ENCODE measurements at places on chromosomes 2 and 18.

DNA sequence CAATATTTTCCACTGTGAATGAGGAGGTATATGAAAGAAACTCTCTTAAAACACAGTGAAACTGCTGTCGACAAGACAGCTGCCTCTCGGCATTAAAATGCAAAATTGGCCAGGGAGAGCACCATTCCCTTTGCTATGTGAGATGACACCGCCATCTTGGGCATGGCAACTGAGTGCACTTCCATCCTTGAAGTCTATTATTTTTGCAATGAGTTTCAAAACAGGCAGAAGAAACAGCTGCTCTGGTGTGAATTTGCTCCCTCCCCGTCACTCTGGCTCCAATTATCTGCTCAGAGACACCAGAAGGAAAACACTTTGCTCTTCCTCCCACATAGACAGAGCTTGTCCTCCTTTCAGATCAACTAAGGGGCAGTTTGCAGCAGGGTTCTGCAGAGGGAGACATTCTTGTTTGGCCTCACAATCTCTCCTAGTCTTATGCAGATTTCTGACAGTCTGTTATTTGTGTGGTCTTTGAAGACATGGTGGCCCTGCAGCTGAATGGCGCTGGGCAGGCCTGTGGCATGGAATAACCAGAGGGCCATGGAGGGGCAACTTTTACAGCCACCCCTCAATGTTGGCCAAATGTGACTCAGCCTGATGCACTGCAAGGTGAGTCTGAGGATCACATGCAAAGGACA, 48.6 kb upstream of the SEC11C start:
- no peak for DNase-seq

DNA sequence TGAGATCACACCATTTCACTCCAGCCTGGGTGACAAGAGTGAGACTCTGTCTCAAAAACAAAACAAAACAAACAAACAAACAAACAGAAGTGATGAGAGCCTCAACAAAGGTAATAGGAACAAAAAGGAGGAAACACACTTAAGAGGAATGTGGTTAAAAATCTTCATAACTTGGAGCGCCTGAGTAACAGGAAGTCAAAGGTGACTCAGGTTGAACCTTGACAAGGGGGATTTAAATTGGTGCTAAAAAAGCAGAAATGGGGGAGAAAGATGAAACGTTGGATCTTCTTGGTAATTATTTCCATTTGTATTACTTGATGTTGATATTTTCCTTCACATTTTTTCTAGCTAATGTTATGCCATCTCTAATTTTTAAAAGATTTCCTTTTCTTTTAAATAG, 318.5 kb upstream of the TCF4 start:
- no peak for DNase-seq

DNA sequence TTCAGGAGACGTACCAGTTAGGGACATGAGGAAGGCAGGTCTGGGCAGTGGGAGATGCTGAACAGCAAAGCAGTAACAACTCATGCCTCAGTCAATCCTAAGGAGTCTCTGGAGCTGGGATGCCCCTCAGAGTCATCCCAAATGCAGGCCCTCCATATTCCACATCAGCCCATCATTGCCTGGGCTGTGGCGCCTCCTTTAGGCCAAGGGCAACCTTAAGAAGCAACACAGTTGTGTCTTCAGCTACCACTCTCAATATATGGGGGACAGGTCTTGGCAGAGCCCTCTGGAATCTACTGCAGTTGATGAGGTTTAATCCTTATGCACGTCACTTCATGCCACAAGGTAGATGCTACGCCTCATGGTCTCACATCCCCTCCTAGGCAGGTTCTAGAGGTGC, 682.0 kb upstream of the RAB6C start:
- DNase-seq = no peak

DNA sequence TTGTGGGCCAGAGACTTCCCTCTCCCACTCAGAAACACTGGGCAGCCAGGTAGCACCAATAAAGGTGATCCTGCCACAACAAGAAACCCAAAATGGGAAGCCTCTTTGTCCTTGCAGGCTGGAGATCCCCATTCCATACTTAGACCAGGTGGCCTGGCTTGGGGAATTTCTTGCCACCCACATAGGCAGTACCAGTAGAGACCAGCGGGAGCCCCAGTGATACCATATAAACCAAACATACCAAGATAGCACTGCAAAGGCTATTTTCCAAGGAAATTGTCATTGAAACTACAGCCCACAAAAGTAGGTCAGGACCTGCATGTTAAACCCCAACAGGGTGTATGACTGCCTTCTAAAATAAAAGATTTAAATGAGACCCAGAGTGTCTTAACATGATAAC, 171.6 kb downstream of the DIS3L2 start:
- DNase-seq = no peak

GRCh38 chr2:210713122-210713521, 156.7 kb downstream of the CPS1 start:
- no peak for DNase-seq

DNA sequence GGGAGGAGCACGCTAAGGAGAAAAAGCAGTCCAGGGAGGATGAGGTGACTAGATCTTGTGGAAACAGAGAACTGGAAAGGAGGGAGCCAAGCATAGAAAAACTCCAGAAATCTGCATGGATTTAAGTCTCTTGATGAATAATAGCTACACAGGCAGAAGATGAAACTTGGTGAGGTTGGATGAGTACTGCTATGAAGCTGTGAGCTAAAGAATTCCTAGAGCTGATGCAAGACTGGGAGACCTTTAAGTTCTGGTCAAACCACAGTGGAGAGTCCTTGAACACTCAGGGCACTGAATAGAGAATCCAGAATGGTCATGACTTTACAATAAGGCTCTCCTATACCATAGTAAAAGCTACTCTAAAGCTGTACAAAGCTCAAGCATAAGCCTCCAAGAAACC, 18.4 kb upstream of the PIEZO2 start:
- peak; percentile 70 for DNase-seq

GRCh38 chr18:9535430-9535991, 60.2 kb downstream of the RALBP1 start:
- peak; percentile 91 for DNase-seq

GRCh38 chr2:207750345-207750744, 19.4 kb downstream of the FZD5 start:
- no peak for DNase-seq

GRCh38 chr2:68934021-68934420, 18.7 kb downstream of the GKN2 start:
- DNase-seq = no peak

DNA sequence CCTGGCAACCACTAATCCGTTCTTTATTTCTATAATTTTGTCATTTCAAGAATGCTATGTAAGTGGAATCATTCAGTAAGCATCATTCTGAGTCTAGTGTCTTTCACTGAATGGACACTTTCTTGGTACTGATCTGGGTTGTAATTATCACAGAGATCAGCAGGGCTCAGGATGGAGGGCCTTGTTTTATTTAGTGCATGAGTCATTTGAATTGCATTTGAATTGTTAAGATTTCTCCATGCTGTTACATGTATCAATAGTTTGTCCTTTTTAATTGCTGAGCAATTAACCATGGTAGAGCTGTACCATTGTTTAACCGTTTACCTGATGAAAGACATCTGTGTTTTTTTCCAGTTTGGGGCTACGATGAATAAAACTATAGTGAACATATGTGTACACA, 256.4 kb downstream of the THSD7B start:
- DNase-seq = no peak

DNA sequence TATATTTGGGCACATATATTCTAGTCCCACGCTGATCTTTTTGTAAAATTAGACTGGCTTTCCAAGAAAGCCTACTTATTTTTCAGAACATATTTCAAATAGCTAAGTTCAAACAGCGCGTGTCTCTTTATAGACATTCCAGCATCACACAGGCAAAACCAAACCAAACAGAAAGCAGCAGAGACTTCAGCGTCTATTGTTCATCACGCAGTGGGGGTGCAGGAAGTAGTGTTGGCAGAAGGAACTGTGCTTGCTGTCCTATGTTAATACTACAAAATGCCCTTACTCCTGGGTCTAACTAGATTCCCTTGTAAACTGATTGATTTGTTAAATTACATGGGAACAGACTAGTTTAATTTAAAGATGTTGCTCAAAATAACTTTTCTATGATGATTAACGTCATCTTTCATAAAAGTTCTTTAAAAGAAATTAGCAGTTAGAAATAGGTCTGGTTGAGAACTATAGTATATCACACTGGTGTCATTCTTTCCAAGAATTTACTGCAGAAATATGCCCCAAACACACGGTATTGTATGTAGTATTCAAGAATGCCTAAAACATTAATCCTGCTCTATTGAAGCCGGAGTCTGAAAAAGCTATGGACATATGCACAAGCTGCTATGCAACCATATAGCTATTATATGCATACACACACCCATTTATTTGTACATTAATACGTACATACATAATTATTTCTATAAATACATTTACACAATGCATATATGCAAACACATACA, 436.3 kb downstream of the CBLN2 start:
- DNase-seq = no peak
